ENCODE measurements at places on chromosomes 12 and 14. TPM values are rescaled to one million over a fixed set of nuclear protein-coding genes. Genes with fewer than 3 reads are reported as not detected.

The PTPRO gene
- polyA plus RNA-seq, result 9.4 TPM

The DCN gene
- not detected for polyA plus RNA-seq

The CLEC4C gene
- 1.3 TPM for polyA plus RNA-seq

The VPS29 gene
- polyA plus RNA-seq, result 123 TPM

The B4GALNT1 gene
- not detected for polyA plus RNA-seq

The BBOF1 gene
- 2.2 TPM for polyA plus RNA-seq

The LRRC9 gene
- not detected for polyA plus RNA-seq

The TEX22 gene
- 1.0 TPM for polyA plus RNA-seq

The KERA gene
- not detected for polyA plus RNA-seq

The MLXIP gene
- polyA plus RNA-seq, result 17.5 TPM

The LTBP2 gene
- 0.03 TPM for polyA plus RNA-seq

The KRT79 gene
- polyA plus RNA-seq, result not detected

The GLT8D2 gene
- polyA plus RNA-seq, result 0.23 TPM

The C12orf60 gene
- polyA plus RNA-seq, result 0.70 TPM

The GPR162 gene
- not detected for polyA plus RNA-seq

The KRT83 gene
- polyA plus RNA-seq, result not detected

The WNT1 gene
- polyA plus RNA-seq, result 0.19 TPM

The CCDC196 gene
- polyA plus RNA-seq, result not detected

The PROX2 gene
- polyA plus RNA-seq, result not detected

The TTC5 gene
- polyA plus RNA-seq, result 24.1 TPM

The PLEKHD1 gene
- polyA plus RNA-seq, result 0.11 TPM

The PTPN6 gene
- polyA plus RNA-seq, result 1,038 TPM

All from IgD-negative memory B cell (primary cell).